ELR (cell line): ENCODE measurements at places on chromosomes 13 and 19.

- DNase-seq, result no peak
Observed at GRCh38 chr13:19810151-19810550, 27.4 kb upstream of the PSPC1 start.

DNA sequence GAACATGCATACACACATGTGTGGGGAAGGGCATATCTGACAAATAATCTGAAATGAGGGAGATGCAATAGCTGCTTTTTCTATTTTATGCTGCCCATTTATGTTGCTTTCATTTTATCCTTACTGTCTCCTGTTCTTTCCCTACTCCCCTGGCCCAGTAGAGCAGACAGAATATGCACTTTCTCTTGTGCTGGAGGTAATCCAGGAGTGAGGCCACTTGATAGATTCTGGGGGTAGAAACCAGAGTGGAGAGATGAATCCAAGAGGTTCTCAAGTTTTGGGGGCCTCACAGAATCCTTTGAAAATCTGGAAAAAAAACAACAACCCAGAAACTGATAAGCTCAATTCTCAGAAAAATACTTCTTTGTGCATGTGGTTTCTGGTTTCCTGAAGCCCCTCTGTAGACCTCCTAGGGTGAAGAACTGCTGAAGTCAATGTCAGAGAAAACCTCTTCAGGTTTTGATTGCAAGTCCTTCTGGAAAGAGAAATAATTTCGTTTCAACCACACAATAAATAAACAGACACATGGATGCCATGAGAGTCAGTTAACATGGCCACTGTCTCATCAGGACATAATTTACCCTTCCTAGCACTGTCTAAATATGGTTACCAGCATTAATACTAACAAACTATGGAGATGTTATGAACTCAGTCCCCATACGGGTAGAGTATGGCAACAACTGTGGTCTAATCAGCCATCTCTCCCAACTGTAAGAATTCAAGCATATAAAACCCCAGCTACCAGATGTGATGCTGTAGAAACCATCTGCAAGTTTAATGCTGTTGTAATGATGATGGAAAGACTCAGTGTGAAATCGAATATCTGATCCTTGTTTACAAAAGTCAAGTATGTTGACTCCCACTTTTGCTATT is 355.6 kb downstream of the SLC7A1 start:
- DNase-seq, result no peak

DNA sequence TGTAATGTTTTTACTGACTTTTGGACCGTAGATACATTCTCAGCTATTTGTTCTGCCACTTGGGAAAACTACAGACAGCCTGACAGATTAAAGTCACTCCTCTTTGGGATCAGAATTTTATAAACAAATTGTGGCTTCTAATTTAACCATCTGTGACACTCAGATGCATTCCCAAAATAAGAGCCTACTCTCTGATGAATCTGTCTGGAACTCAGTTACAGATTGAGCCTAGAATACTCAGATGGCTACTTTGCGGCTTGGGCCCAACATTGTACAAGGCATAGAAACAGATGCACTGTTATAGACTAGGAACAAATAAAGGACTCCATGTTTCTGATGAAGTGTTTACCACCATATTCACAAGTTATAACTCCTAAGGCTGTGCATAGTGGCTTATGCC is 291.0 kb upstream of the SLITRK6 start:
- DNase-seq, result no peak

- no peak for DNase-seq
Observed at GRCh38 chr13:20331949-20332348, 99.8 kb upstream of the GJB6 start.

DNA sequence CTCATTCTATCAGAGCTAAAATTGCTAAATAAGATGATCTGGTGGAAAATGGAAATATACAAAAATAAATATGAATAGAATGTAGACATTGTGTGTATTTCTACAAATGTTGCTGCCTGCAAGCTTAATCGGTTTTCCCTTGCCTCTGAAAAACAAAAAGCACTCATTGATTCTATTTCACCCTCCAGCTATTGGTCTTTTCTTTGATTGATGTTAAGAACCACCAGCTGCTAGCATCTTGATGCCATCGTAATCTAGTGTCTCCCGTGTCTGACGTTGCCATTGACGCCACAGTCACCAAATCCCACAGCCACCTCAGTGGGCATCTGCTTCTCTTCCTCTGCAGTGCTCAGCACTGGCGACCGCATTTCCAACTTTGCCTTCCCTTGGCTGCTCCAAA is 461.8 kb downstream of the MYO16 start:
- DNase-seq, result no peak

- peak; percentile 42 for DNase-seq
Observed at GRCh38 chr13:80276371-80277289, 64.3 kb downstream of the SPRY2 start.

DNA sequence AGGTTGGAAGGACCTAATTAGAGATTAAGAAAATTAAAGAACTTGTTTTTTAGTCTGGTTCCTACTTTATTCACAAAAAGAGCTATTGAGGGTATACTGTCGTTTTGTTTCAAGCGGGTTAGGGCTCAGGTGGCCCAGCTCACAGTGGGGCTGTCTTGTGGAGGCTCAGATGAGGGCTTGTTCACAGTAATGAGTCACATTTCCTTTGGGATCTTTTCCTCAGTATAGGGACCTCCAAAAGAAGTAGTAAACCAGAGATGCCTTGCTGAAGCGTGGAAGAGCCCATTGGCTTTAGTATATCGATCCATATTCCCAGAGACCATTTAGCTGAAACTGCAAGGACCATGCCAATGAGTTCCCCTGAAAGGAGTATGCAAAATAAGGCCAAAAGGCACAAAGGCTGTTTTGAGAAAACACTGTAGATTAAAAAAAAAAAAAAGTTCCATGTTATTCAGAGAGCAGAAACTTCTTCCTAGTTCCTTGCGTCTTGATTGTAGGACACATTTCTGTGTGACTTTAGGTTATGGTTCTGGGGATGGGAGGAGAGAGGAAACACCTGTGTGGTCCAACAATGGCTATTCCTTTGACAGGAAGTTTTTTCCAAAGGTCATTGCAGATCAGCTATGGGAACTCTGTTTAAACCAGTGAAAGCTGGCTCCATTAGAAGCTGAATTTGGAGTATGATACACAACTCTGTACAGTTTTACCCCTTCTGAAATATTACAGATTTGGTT is 32.8 kb upstream of the GPI start:
- peak; percentile 42 for DNase-seq

DNA sequence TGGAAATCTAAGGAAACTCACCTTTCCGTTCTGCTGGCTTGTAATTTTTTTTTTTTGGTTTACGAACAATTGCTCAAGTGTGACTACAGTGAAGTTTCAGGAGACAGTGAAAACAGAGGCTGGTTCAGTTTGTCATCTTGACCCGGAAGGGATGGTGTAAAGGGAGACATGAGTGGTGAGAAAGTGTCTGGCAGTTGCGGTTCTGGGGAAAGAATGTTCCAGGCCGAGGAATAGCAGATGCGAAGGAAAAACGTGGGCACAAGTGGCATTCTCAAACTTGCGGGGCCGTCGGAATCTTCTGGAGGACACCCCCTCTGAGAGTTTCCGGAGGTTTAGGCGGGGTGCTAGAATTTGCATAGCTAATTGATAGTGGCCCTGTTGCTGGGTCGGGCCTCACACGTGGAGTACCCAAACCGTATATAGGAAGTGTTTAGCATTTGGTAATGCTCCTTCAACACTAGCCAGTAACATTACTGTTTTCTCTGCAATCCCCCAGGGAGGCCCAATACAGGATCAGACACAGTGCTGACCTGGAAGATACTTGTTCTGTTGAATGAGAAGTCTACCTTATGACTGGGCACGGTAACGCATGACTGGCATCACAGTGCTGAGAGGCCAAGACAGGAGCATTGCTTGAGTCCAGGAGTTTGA is 2.8 kb upstream of the TNFSF9 start:
- DNase-seq, result no peak

DNA sequence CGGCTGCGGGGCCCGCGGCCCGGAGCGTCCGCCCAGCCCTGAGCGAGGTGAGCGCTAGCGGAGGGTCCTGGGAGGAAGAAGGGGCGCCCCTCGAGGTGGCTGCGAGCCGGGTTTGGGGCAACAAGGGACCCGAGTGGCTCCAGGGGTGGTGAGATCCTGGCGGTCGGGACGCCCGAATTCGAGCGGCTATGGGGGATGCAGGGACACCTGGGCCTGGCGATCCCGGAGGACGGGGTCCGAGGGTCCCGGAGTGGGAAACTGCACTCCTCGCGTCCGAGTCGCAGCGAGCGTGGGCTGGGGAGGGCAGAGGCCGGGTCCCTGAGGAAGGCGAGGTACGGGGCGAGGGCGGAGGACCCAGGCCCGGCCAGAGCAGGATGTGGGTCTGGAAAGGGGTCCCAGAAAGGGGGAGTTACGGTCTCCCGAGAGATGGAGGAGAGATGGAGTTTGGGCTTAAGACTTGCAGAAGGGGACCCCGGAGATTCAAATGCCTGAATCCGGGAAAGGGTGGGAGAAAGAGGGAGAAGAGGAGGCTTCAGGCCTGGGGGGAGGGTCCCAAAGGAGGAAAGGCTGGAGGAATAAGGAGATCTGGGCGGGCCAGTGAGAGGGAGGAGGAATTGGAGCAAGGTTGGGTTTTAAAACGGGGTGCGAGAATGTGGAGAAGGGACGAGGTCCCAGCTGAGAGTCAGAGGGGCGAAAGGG is 542 bp downstream of the CACNG7 start:
- DNase-seq, result no peak

GRCh38 chr19:1871140-1871597 is 7.8 kb upstream of the KLF16 start:
- no peak for DNase-seq

- DNase-seq, result no peak
Observed at GRCh38 chr19:29515706-29516357, 10.0 kb upstream of the VSTM2B start.

DNA sequence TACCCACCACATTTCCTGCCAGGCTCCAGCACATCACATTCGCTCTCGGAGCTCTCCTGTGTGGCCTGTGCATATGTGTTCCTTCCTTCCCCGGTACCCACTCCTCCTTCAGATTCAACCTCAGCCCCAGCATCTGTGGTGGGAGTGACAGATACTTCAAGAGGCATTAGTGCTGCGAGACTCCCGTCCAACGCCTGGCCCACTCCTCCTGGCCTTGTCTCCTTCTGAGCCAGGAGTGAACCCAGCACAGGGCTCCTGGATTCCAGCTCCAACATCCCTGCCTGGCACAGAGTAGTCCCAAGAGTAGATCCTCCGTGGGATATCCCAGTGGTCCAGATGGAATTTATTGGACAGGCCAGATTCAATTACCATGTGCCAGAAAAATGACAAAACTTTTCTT is 55.9 kb downstream of the SACS start:
- no peak for DNase-seq
